ENCODE measurements at places on chromosomes 11 and 22. TPM values are rescaled to one million over a fixed set of nuclear protein-coding genes. Genes with fewer than 3 reads are reported as not detected.

Gene SPI1
- total RNA-seq, result not detected

Gene HEPN1
- not detected for total RNA-seq

Gene ADM2
- total RNA-seq, result 9.4 TPM

Gene GLYATL1B
- total RNA-seq, result not detected

Gene CCDC87
- total RNA-seq, result 0.44 TPM

Gene DEUP1
- not detected for total RNA-seq

Gene MMP7
- total RNA-seq, result not detected

Gene TIGD3
- not detected for total RNA-seq

Gene SPTBN2
- 1.4 TPM for total RNA-seq

Gene SAA4
- total RNA-seq, result not detected

Gene TRIM64C
- total RNA-seq, result not detected
